ENCODE measurements at places on chromosomes 6 and 20.

DNA sequence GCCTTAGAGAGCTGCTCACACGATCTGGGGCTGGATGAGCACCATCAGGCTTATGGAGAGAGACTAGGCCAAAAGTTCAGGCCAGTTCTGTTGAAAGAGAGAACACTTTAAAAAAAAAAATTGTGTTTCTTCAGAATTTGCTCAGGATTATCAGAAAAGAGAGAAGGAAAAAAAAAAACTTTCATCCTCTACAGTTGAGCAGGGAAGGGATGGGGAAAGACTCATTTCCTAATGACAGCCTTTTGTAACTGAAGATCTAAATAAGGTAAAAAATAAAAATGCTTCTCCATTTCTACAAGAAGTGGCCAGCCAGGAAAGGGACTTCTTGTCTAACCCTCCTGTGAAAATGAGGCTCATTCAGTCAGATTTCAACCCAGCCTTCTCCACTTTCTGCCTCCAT is 134.8 kb downstream of the LY86 start:
- no peak for DNase-seq

- no peak for DNase-seq
Observed at GRCh38 chr20:11118802-11119380, 445.1 kb upstream of the JAG1 start.

- no peak for DNase-seq
Observed at GRCh38 chr6:168373389-168373788, 53.8 kb upstream of the DACT2 start.

DNA sequence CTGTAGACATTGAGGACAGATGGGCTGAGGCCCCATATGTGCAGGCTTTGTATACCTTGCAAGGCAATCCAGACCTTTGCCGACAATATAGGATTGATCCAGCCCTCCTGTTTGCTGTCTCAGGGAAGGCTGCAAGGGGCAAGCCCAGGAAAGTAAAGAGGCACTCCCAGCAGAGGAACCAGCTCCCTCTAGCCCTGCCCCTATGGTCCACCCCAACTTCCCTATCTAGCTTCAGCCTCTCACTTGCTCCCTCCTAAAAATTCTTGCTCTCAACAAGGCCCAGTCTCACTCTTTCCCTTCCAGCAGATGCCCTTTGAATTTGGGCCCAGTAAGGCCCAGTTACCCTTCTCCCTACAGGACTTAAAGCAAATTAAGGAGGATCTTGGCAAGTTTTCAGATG is 92.6 kb downstream of the JARID2 start:
- no peak for DNase-seq

- no peak for DNase-seq
Observed at GRCh38 chr6:111710911-111711310, 105.2 kb upstream of the TRAF3IP2 start.

- no peak for DNase-seq
Observed at GRCh38 chr20:17161673-17162481, 65.0 kb upstream of the PCSK2 start.
